ENCODE measurements at places on chromosomes 1 and 21.

GRCh38 chr1:21018673-21019072 lies 158.0 kb downstream of the EIF4G3 start:
- DNase-seq, result no peak

- DNase-seq, result no peak
Observed at GRCh38 chr1:241215683-241216082, 141.3 kb downstream of the RGS7 start.

GRCh38 chr1:93704052-93704451 lies 22.4 kb upstream of the BCAR3 start:
- DNase-seq, result no peak

DNA sequence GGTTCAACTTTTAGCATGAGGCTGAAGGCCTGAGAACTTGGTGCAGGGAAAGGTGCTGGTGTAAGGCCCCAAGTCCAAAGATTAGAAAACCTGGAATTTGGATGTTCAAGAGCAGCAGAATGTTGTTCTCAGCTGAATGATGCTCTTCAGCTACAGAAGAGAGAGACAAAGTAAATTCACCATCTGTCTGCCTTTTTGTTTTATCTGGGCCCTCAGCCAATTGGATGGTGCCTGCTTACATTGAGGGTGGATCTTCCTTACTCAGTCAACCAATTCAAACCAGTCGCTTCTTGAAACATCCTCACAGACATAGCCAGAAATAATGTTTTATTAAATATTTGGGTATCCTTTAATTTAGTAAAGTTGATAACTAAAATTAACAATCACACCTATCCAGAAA lies 748.2 kb upstream of the ADAMTS5 start:
- no peak for DNase-seq

DNA sequence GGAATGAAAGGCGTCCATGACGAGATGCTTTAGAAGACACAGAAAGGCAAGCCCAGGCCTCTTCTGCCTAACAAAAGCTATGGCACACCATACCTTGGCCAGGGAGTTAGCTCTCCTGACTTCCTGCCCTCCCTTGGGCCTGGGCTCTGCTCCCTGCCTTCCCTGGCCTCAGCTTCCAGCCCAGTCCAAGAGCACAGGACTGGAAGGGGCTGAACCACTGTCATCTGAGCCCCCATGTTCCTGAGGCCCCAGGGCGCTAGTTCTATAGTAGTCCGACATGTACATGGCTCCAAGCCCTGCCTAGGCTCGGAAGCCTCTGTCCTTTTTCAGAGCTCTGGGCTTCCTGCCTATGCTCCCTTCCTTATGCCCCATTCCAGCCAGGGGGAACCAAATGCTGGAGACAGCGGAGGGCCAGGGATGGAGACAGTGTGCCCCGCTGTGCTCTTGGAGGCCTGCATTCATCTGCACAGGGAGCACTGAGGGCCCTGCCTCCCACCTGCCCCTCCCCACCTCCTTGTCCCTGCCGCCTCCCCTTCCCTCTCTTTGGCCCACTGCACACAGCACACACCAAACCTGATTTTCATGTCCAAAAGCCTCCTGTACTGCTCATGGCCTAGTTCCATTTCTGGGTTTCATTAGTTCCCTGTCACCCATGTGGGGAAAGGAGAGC lies 240.1 kb downstream of the RHOU start:
- no peak for DNase-seq

- DNase-seq, result peak; percentile 33
Observed at GRCh38 chr1:67688526-67689219, 3.7 kb downstream of the GADD45A start.

DNA sequence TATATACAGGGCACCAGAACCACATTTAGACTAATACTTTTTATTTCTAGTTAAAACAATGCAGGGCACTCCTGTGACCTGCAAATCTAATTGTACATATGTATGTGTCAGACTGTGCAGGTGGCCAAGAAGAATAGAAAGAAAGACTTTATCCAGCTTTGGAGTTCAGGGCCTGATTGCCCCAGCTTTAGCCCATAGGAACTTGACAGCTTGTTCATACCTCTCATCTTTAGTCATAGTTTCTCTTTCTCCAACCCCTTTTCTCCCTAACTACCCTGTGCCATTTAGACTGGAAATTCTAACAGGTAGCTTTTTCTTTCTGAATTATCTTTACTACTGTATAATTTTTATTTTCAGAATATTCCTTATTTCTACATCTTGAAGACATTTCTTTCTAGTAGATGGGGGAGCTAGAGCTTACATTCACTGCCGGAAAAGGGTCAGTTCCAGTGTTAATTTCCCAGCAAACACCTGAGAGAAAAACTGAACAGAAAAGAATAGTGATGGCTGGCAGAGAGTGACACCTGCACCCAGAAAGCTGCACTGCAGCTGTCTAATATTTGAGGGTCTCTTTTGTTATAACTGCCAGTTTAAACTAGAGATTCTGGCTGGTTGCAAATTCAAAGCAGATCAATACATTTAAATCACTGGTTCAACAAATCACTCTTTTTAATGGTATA lies 8.4 kb downstream of the YBX1 start:
- peak; percentile 33 for DNase-seq

DNA sequence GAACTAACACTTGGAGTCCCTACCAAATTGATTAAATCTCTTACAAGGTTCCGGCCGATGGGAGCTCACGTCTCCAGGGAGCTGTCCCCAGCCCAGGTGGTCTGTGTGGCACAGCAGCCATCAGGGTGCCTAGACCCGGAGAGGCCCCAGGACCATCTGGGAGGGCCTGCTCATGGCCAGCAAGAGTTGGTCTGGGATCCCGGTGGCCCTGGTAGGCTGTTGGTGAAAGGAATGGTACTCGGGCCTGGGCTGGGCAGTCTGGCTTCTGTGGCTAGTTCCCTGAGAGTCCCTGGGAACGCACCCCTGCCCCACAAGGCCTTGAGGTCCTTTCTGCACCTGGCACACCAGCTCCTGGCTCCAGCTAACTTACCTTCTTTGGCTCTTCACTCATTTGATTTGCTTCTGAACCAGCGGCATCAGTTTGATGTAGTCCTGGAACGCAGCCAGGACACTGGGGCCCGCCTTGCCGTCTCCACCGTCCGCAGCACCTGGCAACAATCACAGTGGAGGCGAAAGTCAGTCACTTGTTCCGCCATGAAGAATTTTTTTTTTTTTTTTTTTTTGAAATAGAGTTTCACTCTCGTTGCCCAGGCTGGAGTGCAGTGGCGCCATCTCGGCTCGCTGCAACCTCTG lies 62.5 kb downstream of the SCCPDH start:
- no peak for DNase-seq

DNA sequence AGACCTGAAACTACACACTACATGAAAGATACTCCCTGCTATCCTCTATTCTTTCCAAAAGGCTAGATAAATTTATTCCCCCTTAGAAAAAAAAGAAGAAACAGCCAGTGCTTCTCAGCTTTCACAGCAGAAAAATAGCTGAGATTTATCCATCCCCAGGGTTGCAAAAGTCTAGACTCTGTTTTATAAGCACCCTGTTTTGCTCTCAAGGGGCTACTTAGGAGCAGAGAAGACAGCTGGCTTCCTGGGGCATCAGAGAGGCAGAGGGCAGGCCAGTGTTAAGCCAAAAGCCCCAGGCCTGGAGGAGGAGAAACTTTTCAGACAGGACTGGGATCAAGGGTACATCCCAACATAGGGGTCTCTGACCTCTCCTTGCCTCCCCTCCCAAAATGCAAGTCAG lies 3.9 kb downstream of the LAMB3 start:
- DNase-seq, result no peak

GRCh38 chr1:89794406-89794805 lies 26.4 kb upstream of the LRRC8D start:
- peak; percentile 75 for DNase-seq

- no peak for DNase-seq
Observed at GRCh38 chr21:29053656-29054055, 19.8 kb downstream of the CCT8 start.

- DNase-seq, result no peak
Observed at GRCh38 chr1:4495809-4496208, 158.6 kb upstream of the AJAP1 start.

GRCh38 chr1:38918568-38918967 lies 23.1 kb downstream of the RHBDL2 start:
- DNase-seq, result no peak

DNA sequence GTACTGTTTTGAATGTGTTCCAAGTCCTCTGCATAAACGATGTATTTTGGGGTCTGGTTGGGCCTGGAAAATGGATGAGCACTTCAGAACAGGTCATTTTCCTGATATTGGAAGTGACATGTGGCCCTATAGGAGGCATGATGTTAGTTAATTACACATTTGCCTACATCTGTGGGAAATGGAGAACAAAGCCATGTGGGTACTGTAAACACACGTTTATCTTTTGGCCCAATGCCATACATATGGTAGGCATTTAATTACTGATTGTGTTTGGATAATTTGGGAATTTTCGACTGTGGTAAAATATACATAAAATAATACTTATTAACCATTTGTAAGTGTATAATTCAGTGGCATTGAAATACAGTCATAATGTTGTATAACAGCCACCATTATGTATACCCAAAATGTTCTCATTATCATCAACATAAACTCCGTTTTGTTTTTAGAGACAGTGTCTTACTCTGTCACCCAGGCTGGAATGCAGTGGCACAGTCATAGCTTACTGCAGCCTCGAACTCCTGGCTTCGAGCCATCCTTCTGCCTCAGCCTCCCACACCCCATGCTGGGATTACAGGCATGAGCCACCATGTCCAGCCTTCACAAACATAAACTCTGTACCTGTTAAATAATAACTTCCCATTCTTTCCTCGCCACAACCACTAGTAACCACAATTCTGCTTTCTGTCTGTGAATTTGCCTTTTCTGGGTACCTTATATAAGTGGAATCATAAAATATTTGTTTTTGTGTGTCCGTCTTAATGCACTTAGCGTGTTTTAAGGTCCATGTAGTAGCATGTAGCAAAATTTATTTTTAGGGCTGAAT lies 11.9 kb upstream of the RNPEP start:
- peak; percentile 82 for DNase-seq

DNA sequence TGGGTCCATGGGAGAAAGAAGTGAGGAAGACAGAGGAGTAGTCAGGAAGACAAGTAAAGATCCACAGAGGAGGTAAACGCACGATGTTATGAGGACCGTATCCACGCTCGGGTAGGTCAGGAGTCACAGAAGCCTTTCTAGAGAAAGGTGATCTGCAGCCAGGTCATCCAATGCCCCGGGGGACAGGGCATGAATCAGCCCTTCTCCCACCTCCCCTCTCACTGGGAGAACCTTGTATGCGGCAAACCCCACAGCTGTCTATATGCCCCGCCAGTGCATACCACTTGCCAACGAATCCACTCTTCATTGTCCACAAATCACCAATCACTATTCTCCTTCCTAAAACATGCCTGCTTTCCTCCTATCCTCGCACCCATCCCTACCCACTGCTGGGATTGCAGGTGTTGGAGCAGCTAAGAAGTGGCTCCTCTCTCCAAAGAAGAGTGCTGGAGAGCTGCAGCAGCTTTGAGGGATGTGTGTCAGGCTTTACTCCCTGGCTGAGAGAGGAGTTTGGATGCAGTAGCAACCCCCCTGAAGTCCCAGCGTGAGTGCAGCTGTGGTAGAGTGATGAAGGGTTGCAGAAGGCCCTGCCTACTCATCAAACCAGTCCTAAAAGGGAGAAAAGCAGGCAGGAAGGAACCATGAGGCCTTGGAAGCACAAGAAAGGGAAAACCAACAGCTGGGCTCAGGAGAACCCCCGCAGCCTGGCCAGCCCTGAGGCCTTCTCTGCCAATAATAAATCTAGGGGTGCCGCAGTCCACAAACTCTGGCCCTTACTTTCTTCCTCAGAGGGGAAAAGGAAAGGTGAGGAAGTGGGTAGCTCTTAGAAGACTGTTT lies 102.2 kb upstream of the GADD45A start:
- DNase-seq, result no peak

DNA sequence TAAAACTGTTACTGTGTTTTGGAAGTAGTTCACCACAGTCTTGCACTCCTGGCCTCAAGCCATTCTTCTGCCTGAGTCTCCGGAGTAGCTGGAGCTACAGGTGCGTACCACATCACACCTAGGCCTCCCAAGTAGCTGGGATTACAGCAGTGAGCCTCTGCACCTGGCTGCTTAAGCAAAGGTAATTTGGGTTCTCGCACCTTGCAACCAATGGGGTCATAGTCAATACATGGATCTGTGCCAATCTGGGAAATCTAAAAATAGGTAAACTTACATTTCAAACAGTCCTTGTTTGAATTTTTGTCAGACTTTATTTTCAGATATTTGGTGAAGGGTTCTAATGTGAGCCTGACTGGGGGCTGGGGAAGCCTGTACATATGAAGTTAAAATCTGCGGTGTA lies 466.5 kb downstream of the PCP4 start:
- DNase-seq, result no peak

- DNase-seq, result peak; percentile 77
Observed at GRCh38 chr1:165914136-165914798, 86.9 kb downstream of the UCK2 start.

DNA sequence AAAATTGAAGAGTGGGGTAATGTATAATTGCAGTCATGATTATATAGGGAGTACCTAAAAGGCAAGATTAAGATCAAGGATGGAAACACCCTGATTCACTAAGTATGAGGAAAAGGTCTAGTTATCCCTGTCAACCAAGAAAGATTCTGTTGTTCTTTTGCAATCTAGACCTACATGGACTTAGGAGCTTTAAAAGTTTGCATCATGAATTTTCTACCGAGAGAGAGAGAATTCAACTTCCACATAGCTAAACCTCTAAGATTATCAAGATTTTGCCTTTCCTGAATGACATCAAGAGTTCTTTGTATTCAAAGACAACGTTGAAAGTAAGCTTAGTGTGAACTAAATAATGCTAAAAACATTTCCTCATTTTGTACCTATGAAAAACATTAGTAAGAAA lies 78.8 kb upstream of the RBM34 start:
- DNase-seq, result no peak

DNA sequence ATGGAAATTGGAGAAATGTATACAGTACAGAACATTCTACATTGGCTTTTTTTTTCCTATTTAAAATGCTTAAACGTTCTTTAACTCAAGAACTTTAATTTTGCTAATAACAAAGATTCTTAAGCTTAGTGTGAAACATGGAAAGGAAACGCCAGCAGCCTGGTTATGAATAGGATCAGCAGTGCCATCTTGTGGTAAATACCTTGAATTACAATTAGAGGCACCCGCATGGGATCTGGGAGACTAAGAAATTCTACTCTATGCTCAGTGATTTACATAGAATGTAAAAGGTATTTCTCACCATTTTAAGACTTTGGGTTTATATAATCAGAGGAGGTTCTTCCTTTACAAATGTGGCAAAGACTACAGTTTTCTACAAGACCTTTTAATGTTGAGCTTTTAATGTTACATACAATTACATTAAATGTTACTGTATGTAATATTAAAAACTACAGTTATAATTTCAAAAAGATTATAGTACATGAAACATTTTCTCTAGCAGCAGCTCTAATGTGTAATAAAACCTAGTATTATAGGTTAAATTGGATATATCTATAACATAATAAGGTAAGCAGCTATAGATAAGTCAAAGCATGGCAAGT lies 32.1 kb upstream of the APOBEC4 start:
- peak; percentile 62 for DNase-seq

Data from kidney tubule cell (primary cell).